Naive thymus-derived CD8-positive, alpha-beta T cell (primary cell): ENCODE measurements at places on chromosomes 11 and 22.
A peak's percentile ranks its signal among the peaks of the same experiment; 100 is the strongest.

GRCh38 chr22:20022978-20023613 lies 2.2 kb downstream of the TANGO2 start:
- no peak for DNase-seq

- no peak for DNase-seq
Measured at GRCh38 chr11:108965306-108966001, 300.6 kb downstream of the DDX10 start.

DNA sequence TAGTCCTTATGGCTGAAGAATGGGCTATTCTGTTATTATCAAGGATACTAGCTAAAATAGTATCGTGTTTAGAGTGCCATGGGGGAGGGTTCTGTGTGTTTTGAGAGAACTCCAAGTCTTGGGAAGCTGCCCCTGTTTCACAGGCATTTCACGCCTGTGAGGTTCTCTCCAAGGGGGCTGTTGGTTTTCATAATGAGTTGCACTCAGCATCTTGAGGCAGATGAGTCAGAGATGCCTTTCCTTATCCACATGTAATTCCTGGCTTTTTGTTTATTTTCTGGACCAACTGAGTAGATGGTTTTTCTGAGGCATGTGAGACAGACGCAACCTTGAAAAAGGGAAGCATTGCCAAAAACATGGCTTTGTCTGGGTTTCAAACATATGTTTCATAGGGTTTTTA lies 203.7 kb downstream of the ARHGAP42 start:
- DNase-seq: no peak

- DNase-seq: no peak
Measured at GRCh38 chr22:30605449-30606110, 1.4 kb upstream of the TCN2 start.

DNA sequence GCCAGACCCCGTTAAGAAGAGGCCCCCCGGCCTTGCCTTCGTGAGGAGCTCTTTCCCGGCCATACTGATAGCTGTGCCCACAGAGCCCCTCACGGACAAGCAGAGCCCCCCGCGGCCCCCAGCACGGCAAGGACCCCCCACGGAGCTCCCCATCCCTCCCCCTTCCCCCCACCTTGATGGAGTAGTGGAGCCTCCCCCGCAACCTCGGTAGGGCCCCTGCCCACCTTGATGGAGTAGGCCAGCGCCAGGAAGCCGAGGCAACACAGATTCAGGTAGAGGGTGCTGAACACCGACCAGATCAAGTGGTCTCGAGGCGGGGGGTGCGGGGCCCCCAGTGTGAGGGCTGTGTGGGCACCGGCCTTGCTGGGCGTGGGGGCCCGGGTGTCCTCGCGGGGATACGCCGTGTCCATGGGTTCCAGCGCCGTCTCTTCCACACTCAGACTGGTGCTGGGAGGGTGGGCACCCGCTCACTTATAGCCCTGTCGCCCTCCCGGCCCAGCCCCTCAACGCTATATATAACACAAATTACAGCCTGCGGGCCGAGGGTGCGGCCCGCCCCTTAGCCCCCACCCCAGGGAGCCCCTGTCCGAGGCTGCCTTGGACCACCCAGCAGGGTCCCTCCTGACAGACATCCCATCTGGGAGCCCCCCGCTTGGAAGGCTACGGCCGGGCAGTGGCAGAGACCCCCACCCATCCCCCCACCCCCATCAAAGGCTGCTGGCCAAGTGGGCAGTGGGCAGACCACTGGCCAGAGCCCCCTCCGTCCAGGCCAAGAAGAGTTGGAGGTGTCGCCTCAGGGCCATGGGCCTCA lies at the start of gene IFITM5:
Gene IFITM5 (minus strand): TSS at position 446 of the 811 bp plus-strand sequence. CDS start 36 bp downstream, at position 410.
- no peak for DNase-seq

- no peak for DNase-seq
Measured at GRCh38 chr11:36349351-36350136, 53.5 kb downstream of the PRR5L start.

DNA sequence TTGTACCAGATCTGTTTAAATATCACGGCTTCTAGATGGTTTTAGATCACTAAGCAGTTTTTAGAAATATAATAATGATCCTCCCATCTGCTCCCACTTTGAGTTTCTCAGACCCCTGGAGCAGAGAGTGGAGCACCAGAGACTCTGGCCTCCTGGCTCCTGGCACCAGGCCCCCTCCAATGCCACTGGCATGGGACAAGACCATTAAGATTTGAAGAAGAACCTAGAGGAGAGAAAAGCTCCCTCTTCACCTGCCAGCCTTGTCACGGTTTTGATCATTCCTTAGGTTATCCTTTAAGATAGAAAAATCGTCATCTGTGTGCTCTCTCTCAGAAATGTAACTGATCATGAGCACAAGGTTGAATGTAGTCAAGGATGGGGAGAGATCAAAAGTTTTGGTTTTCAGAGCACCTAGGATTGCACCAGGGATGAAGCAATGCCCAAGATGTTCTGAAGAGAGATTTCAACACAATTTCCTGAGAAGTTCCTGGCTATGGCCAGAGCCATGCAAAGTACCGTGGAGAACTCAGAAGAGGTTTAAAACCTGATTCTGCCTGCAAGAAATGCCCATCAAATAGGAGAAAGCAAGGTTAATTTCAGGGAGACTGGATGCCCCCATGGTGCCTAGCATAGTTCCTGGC lies 22.2 kb downstream of the IL10RA start:
- no peak for DNase-seq

DNA sequence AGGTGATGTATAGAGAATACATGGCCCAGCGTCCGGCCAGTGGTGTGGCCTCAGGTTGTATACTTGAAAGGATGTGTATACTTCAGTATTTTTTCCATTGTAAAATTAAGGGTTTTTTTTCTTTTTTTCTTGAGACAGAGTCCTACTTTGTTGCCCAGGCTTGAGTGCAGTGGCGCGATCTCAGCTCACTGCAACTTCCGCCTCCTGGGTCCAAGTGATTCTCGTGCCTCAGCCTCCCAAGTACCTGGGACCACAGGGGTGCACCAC lies 15.8 kb downstream of the ZBTB16 start:
- DNase-seq: no peak

DNA sequence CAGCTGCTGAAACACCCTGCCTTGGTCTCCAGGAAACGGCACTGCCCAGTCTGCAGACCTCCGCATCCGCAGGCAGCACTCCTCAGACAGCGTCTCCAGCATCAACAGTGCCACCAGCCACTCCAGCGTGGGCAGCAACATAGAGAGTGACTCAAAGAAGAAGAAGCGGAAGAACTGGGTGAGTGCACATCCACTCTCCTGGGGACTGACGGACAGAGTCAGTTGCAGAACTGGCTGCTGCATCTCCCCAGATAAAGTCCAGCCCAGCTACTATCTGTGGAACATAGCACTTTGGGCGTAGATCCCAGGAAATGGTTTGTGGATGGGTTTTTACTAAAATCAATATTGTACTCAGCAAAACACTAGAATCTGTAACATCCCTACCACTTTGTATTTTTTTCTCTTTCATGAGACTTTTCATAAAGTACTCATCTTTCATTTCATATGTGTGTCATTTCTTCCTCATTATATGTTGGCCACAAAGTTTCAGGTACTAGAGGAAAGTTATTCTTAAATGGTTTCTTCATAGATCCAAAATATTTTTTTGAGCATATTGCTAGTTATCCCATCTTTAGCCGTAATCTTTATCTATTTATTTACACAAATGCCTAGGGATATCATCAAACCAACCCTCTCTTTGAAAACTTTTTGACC lies 80.1 kb downstream of the DBX1 start:
- DNase-seq: no peak

DNA sequence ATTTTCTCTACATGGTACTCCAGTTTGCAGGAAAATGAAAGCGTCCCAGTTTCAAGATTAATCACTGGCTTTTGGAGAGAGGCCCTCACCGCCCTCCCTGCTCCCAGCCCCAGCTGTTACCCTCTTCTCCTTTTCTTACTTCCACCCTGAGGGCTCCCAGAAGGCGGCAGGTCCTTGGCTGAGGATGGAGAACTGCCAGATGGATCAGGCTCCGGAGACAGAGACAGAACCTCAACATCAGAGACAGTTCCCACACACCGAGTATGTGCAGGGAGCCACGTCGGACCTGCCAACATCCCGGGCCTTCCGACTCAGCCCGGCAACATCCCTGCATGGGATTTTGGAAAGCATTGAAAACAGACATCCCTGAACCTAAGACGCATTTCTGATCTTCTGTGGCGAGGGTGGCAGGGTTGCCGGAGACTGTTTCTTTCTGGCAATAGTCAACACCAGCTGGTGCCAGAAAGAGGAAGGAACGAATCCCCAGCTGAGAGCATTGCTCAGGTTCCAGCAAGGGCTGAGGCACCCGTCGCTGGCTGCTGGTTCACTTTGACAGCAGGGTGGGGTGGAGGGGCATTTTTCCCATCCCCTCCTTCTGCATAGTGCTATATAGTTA lies 467.1 kb downstream of the MIAT start:
- no peak for DNase-seq

GRCh38 chr11:44271286-44271685 lies 38.7 kb downstream of the ALX4 start:
- no peak for DNase-seq

GRCh38 chr11:27088353-27088752 lies 47.7 kb downstream of the BBOX1 start:
- no peak for DNase-seq

GRCh38 chr22:36435516-36436415 lies 45.7 kb downstream of the TXN2 start:
- DNase-seq: peak; percentile 80

- no peak for DNase-seq
Measured at GRCh38 chr22:19136915-19137314, 5.8 kb downstream of the TSSK2 start.

GRCh38 chr11:57438345-57439285 lies 11.7 kb upstream of the SLC43A3 start:
- no peak for DNase-seq

- no peak for DNase-seq
Measured at GRCh38 chr22:38032681-38033521, 24.3 kb upstream of the PICK1 start.

GRCh38 chr11:89521294-89521693 lies 30.1 kb upstream of the NOX4 start:
- DNase-seq: no peak

- no peak for DNase-seq
Measured at GRCh38 chr11:38990139-38990538, 2392.1 kb upstream of the RAG2 start.

GRCh38 chr22:20141186-20142077 lies 9.4 kb downstream of the CCDC188 start:
- no peak for DNase-seq

DNA sequence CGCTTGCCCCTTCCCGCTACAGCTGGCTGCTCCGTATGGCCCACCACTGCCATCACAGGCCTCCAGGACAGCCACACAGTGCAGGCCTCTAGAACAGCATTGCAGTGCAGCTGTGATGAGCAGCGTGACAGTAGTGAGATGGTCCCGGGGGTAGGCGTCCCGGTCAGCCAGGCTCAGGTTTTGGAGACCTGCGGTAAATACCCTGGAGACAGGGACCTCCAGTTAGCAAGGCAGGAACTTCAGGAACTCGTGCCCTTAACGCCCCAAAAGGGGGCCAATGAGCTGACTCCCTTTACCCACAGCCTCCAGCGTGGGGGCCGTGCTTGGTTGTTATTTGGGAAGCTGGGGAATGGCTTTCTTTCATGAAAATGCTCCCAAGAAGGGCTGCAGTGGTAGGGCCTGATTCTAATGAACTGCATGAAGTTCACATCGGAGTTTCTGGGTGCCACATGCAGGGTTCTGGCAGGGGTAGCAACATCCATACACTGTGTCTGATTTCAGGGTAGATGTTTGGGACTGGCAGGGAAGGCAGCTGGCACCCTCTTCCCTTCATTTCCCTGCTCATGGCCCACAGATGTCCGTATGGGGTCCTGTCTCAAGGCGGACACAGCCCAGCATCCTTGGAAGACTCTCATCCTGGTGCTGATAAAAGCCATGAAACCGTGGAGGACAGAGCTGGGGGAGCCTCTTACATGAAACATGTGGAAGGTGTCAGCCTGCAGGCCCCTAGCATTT lies 440.5 kb downstream of the TBC1D22A start:
- no peak for DNase-seq

- no peak for DNase-seq
Measured at GRCh38 chr11:79066456-79067351, 374.1 kb downstream of the TENM4 start.

DNA sequence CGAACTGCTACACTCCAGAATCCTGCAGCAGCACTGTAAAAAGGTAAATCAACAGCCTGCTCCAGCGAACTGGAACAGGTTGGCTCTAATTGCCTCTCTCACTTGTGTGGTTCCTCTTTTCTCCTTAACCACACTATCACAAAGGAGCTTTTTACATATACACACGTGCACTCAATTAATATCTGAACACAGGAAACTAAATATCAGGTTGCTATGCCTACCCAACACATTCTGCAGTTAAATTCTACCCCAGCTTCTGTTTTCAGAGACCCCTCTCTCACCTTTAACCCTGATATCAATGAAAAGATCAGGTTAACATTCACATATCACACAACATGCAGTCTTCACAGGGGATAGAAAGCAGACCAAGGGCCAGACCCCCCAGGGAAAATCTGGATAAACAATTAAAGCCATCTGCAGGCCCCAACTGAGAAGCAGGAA lies 11.0 kb downstream of the RBFOX2 start:
- no peak for DNase-seq

DNA sequence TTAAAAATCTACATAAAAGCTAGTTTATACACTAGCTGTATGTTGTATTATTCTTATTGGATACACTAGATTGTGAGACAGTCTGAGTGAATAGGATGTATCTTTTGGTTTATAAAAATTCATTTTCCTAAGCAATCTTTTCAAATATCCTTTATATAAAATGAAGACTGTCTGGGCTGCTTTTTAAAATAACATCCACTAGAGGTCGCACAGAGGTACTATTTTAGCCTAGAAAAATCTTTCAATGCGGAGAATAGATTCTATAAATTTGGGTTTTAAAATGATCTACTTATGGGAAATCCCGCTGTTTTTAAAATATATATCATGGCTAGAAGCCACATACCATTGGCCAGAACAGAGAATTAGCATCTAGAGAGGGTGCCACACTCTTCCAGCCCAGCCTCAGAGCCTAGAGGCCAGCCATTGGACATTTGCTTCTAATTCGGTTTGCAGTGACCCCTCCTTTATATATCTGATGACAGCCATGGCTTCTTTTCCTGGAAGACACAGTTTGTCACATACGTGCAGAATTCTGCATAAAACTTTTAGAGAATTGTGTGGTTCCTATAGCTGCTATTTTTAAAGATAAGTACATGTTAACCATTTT lies 7.3 kb downstream of the C11orf97 start:
- no peak for DNase-seq

DNA sequence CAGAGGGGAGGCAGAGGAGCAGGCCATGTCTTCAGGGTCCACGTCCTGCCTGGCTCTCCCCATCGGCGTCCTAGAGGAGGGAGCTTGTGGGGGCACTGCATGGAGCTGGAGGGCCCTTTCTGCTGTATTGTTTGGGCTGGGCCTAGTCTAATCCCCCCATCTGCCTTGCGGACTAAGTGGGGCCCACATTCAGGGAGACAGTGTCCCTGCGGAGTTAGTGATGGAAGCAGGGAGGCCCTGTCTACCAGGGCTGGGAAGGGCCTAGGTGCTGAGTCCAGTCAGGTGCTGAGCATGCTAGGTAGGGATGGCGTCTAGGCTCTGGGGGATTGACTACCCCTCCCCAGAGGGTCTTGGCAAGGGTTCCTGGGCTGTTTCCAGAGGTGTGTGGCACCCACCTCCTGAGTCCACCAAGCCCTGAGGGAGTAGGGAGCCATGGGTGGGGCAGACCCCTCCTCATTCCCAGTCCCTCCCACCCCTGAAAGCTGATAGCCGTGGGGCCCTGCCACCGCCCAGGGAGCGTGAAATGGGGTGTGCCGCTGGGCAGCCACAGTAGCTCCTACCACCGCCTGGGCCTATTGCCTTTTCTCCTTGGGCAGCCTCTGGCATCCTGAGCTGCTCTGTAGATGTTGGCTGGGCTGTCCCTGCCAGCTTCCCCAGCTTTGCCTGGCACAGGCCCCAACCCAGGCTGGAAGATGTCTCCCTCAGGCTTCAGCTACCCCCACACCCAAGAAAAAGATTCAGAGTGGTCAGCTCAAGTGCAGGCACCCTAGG lies 1.9 kb upstream of the POLD4 start:
- no peak for DNase-seq
